C1 segment of cervical spinal cord (tissue), 14 donors: ENCODE measurements at places on chromosomes 1 and 21.

GRCh38 chr21:42189860-42190485, 29.0 kb upstream of the ABCG1 start:
- DNase-seq, result no peak

DNA sequence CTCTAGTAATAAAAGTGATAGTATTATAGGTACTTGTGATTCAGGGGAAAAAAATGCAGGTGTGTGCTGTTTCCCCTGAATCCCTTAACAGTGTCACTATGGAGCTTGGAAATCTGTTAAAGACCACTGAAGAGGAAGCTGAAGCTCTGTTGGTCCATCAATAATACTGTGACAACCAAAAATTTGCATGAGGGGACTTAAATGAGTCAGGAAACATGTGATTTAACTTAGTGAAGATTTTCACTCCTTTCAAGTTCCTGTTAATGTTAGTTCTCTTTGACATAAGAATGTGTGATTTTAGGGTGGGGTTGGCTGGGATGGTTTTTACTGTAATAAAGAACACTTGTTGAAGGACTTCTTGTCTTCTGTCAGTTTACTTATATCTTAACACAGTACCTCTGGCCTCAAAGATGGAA, 32.0 kb downstream of the VANGL2 start:
- DNase-seq, result no peak

DNA sequence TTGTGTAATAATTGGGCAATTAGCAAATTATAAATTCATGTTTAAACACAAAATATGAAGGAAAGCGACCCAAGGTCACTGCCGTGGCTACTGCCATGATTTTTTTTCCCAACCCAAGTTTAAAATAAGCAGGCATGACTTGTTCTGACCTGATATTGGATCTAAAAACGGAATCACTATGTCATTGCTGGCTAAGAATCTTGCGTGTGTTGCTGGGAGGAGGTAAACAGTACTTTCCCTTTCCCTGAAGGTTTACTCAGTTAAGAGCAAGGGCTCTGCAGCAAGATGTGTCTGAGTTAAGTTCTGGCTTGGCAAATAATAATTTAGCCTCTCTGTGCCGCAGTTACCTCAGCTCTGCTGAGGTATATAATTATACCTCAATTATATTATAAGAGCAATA, 125.7 kb upstream of the L1TD1 start:
- no peak for DNase-seq

DNA sequence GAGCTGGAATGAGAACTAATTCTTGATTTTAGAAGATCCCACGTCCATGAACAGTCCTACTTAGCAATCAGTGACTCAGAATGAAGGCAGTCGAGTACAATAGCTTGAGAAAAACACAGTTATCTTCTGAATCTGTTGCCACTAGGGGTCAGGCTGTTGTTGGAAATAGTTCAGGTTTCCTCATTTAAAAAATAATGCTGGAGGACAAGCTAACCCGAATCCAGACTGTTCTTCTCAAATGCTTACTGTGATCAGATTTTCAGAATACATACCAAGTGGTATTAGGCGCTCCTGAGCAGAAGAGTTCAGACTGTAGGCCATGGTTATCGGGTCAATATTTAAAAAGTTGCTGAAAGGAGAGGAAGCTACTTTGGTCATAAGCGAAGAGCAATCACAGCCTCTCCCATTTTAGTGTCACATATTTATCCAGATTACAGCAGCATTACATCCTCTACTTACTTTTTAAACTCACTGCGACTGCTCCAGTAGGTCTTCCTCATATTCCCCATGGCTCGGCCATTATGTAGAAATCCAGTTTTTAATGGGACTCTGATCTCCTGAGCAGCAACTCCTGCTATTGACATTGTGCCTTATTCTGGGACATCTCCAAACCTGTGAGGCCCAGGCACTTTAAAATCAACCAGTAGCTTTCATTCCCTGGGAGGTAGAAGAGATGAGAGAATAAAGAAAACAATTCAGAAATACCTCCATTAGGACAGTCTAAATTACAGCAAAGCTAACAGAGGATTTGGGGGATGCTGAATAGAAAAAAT, 10.9 kb downstream of the ERRFI1 start:
- DNase-seq, result peak; percentile 34

- DNase-seq, result no peak
Measured at GRCh38 chr1:18794561-18794960, 64.9 kb downstream of the TAS1R2 start.

- DNase-seq, result peak; percentile 54
Measured at GRCh38 chr21:32520875-32521735, 64.2 kb downstream of the TCP10L start.

DNA sequence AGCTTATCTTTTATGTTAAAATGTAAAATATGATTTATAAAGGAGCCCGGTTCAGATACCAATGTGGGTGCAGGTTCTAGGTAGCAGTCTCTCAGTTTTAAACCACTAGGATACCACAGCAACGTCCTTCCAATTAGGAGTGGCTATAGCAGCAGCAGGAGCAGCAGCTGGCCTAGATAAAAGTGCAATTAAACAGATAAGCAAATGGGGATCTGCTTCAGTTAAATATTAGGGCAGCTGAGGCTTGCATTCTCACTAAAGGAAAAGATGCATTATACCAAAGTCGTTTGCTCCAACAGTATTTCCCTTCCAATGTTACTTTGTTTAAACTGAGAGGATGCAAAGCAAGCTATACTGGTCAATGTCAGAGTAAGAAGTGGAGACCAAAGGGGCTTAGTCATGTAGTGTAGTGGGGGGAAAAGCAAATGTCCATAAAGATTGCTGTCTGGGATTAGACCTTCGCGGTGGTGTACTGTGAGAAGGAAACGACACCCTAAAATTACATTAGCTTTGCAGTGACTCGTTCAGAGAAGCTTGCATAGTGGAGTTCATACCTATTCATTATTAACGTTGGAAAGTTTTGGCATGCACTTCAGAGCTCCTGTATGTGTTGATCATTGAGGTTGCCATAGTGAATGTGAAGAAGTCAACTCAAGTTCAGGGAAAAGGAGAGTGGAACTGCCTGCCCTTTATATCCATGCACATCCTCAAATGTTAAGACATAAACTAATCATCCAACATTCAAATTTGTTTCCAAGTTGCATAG, 272.2 kb downstream of the VAV3 start:
- no peak for DNase-seq

- DNase-seq, result no peak
Measured at GRCh38 chr1:62386351-62387121, 50.3 kb upstream of the USP1 start.

DNA sequence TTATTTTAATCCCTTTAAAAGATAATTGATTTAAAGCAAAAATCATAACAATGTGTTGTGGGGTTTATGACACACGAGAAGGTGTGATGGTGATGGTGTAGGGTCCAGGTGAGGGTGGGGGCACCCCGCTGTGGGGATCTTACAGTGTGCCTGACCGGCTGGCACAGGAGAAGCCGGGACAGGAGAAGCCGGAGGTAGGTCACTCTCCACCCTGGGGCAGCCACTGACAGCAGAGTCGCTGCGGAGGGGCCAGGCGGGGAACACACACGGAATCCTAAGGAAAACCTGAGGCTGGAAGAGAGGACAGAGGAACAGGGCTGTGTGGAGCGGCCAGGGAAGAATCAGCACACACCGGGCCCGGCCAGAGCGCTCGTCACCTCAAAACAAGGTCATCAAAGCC, 4.3 kb upstream of the LRRC3 start:
- DNase-seq, result no peak
